ENCODE measurements at places on chromosomes 2 and 18. TPM values are rescaled to one million over a fixed set of nuclear protein-coding genes. Genes with fewer than 3 reads are reported as not detected.

The CDK5R2 gene
- 0.44 TPM for total RNA-seq

The UGT1A8 gene
- not detected for total RNA-seq

GRCh38 chr2:157327621-157328500 is 2.2 kb upstream of the ERMN start:
- peaks cover 28% of the 10 kb centered on the region for H3K27me3 ChIP-seq
- no peaks in the 10 kb centered on the region for H3K4me1 ChIP-seq
- no peak overlapping the region for H3K4me3 ChIP-seq
- no peak overlapping the region for H3K27ac ChIP-seq

DNA sequence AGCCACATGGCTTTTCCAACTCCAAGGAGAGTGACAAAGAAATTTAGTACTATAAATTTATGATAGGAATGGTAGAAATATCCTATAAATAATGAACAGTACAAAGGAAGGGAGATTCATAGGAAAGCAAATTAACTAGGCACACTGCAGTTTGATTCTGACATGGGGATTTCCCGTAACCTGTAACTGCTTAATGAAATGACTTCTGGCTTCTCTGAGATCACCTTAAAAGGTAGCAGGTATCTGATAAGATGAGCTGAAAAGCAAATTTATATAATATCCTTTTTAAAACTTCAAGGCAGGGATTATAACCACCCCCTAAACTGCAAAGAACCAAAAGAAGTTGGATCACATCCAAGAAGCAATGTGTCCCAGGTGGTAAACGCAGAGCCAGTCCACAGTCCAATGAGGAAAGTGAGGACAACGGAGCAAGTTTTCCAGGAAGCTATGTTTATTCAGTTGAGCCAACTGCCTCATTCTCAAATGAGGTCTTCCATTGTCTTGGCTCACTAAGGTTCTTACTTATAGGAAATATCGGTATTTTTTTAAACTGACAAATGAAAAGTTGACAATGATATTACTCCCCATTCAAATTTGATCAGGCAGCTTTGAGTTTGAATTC is 43.0 kb downstream of the WIPF1 start:
- no peak overlapping the region for H3K4me3 ChIP-seq
- no peak for DNase-seq
- peaks cover 11% of the 10 kb centered on the region for H3K27me3 ChIP-seq
- no peaks in the 10 kb centered on the region for H3K36me3 ChIP-seq
- no peaks in the 10 kb centered on the region for H3K4me1 ChIP-seq
- no peak overlapping the region for H3K27ac ChIP-seq

DNA sequence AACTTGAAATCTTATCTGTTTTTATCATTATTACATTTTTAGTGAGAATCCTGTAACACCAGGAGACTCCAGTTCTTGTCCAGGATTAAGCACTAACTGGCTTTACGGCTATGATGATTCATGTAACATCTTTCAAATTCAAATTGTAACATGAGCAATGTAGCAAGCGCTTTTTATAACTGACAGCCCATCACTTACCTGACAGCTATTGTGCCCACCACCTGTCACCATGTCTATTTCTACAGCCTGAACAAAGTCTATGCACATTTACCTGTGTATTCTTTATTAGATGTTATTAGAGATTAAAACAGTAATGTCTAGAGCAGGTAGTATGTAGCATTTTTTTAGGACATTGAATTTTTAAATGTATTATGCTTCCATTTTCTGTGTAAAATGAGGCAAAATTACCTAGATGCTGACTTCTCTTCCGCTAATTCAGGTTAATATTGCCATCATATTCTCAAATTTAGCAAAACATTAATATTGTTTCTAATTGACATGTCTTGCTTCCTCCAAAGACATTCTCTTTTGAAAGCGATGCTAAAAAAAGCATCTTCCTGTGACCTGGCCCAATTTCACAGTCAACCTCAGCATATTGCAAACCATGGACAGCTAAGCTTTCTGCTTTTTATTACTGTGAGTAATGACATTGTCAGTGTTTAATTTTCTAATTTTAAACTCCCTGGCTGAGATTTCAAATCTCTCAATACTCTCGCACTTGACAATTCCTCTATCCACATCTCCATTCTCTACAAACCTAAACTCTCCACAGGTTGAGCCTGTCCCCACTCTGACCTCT is 37.8 kb downstream of the RIT2 start:
- no peaks in the 10 kb centered on the region for H3K27me3 ChIP-seq
- no peaks in the 10 kb centered on the region for H3K4me1 ChIP-seq
- H3K4me3 ChIP-seq: no peak overlapping the region
- no peak overlapping the region for H3K27ac ChIP-seq

Data from A673 (cell line).